Naive thymus-derived CD8-positive, alpha-beta T cell (primary cell): ENCODE measurements at places on chromosomes 2 and 18.

DNA sequence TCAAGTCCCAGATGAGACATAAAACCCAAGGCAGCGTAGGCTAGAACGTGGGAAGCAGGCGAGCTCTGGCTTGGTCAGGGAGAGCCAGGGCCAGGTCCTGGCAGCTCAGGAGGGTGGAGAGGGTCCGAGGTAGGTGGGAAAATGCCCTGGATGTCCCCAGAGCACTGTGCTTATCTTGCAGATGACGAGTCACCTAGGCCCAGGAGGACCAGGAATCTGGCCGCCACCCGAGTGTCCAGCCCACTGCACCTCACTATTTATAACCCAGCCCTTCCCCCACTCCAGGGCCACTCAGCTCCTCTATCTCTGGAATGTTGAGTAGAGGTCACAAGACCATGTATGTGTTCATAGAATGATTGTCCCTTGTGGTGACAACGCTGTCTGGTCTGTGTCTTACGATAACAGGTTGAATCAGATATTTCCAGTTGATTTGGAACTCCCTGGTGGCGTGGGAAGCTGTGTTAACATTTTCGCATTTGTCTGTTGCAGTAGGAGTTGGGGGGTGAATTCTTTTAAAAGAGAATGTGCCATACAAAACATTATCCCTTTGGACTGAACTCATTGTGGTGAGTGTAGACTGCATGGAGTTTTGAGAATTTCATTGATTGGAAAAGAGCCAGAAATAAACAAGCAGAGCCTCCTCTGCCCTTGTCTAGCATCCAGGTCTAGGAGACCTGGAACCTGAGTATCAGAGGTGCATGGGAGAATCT is 47.5 kb downstream of the EMILIN2 start:
- DNase-seq: no peak

- no peak for DNase-seq
These were observed 1.9 kb upstream of the ANKRD39 start for GRCh38 chr2:96859681-96860064.

DNA sequence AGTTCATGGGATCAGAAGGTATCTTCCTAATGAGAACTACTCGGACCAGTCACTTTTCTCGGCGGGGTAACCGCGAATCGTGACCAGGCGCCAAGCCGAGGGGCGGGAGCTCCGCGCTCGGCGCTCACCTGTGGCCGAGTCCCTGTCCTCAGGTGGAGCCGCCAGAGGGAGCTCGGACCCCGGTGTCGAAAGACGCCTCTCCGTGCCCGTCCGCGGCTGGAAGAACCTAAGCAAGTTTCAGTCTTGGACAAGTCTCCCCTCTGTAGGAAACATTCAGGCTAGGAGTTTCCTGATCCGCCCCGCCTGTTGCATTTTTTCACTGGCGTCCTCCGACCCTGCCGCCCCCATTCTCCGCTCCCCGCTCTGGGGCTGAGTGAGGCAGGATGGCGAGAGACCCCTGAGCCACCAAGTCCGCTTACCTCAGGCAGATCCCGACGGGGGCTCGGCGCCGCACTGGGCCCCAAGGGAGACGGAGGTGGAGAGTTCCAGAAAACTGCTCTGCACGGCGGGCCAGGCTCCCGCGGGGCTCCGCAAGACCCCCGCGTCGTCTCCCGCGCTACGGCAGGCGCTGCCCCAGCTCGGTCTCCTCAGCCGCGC is 480 bp downstream of the DSEL start:
- peak; percentile 63 for DNase-seq

DNA sequence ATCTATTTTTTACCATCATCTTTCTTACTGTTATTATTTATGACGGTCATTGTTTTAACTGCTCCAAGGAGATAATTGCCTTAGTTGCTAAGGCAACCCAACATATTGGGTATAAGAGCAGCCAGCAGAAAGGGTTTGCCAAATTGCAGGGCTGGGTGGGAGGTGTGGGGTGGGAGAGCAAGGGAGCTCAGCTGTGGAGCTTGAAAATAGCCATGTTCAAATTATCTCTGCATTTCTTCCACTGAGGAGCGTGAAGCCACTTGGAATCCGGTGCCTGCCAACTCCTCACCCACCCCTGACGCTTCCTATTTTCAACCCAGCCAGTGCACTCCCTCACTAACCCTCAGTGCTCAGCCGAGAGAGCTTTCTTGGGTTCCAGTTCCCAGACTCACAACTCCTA is 60.8 kb downstream of the SETBP1 start:
- DNase-seq: no peak

DNA sequence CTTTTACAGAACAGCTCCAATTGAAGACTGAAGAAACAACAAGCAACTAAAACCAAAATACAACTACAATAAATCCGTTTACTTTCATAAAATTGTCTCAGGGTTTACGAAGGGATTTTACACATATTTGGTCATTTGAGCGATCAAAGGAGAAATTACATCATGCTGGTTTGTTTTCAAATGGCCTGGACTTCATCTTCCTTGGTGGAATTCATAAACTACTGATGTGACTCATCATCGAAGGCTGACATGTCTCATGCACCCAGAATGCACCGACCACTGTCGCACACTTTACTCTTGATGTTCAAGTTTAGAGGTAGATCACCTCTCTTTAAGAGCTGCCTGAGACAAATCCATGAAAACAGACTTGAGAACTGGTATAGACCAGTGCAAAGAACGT is 25.6 kb upstream of the PMAIP1 start:
- DNase-seq: no peak

GRCh38 chr18:75799449-75800330 is 372.2 kb upstream of the SMIM21 start:
- DNase-seq: no peak

GRCh38 chr2:62144689-62145477 is 51.0 kb upstream of the B3GNT2 start:
- DNase-seq: no peak

GRCh38 chr2:152646775-152647174 is 70.5 kb downstream of the PRPF40A start:
- DNase-seq: no peak

GRCh38 chr2:3876685-3877084 is 173.3 kb downstream of the DCDC2C start:
- DNase-seq: no peak

GRCh38 chr2:237639052-237639835 is 11.9 kb downstream of the LRRFIP1 start:
- DNase-seq: no peak

DNA sequence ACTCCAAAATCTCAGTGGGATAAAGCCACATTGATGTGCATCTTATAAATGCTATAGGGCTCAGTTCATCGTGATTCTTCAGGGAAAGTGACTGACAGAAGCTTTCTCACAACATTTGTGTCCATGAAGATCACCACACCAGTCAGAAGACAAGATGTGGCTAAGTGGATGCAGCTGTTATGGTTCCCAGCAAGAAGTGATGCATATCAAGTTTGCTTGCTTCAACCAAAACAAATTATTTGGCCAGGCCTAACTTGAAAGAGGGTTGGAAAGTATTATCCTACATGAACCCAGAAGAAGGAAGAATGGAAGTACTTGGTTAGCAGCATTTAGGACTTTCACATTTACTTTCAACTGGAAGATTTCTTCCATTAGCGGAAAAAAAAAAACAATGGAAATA is 210.0 kb upstream of the ACVR2A start:
- DNase-seq: no peak

DNA sequence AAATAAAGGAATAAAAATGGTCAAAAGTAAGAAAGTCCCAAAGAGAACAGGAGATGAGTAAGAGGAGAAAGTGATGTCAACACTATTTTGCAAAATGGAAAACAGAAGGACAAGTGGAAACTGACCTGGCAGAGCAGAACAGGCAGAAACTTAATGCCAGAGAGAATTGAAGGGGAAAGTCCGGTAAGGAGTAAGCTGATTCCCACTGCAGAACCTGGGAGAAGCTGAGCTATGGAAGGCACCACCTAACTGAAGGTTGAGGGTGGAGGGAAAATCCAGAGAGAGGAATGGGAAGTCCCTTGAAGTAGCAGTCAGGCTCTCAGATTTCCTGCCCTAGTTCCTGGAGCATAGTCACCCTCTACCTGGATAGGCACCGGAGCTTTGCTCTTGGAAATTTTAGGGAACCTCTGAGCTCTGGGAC is 59.8 kb downstream of the MOGAT1 start:
- no peak for DNase-seq

- no peak for DNase-seq
These were observed 56.5 kb downstream of the KCNE4 start for GRCh38 chr2:223108351-223109050.

GRCh38 chr2:208674919-208675318 is 268.3 kb downstream of the PTH2R start:
- no peak for DNase-seq

GRCh38 chr2:226552571-226553285 is 246.9 kb downstream of the IRS1 start:
- no peak for DNase-seq

DNA sequence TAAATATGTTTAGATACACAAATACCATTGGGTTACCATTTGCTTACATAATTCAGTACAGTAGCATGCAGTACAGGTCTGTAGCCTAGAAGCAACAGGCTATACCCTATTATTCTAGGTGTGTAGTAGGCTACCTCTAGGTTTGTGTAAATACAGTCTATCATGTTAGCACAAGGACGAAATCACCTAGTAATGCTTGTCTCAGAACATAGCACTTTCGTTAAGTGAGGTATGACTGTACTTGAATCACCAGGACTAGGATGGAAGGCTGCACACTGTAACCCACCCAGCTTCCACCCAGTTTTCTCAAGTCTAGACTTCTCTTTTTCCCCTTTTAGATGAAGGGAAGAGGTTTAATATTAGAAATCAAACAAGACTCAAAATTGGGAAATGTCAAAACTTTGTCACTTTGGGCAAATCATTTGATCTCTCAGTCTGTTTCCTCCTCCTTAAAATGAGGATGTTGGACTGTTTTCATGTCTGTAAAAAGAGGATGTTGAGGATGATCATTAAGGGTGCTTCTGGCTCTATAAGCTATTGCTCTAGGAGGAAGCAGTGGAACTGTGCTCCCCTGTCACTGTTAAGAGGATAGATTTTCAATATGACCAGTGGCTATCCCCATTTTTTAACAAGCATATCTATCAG is 3.7 kb upstream of the SOCS6 start:
- DNase-seq: no peak

- no peak for DNase-seq
These were observed 171.1 kb upstream of the UNC80 start for GRCh38 chr2:209600341-209601171.

GRCh38 chr2:75462721-75463120 is 98.0 kb downstream of the EVA1A start:
- DNase-seq: no peak

DNA sequence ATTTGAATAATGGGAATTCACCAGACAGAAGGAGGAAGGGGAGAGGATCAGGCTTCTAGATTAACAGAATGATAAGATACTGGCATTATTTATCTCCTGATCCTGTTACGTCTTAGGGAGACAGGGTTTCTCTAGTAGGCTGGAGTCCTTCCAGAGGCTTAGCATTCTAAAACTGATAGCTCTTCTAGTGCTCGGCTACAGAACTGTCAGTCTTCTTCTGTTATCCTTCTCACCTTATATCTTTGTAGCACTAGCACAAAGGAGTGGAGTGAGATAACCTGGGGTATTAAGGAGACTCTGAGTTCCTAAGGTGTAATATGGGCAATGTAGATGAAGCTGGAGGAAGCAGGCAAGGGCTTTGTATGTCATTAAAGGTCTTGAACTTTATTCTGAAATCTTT is 52.1 kb downstream of the PIKFYVE start:
- DNase-seq: no peak

DNA sequence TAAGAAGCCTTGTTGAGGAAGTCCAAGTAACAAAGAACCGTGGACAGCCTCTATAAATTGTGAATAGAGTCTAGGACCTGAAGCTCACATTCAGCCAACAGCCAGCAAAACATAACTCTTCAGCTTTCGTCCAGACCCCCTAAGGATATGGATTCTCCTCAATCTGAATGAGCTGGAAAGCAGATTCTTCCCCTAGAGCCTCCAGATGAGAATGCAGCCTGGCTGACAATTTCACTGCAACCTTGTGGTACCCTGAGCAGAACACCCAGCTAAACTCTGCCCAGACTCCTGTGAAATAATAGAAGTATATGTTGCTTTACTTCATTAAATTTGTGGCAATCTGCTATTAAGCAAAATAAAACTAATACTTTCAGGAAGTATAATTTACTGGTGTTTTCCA is 483.5 kb upstream of the SLC8A1 start:
- DNase-seq: no peak

GRCh38 chr18:69900941-69901340 is 46.7 kb downstream of the CD226 start:
- no peak for DNase-seq

DNA sequence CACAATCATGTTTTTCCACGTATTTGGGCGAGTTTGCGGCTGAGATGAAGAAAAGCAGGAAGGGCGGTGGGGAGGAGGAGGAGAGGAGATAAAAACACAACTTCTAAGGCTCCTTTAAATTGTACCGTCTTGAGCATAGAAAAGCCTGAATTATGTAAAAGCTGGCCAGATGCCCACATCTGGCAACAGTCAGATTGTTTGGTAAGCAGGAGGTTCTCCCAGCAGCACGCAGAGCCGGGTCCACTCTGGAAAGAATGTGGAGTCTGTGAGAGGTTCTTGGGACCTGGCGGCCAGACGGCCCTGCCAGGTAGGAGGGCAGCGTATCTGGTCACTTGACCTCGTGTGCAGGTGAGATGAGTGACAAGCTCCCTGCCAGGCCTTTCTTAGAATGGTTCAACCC is 215.3 kb upstream of the APCDD1 start:
- no peak for DNase-seq
